Esophagus squamous epithelium (tissue), 5 donors: ENCODE measurements at places on chromosomes 12 and 14.

DNA sequence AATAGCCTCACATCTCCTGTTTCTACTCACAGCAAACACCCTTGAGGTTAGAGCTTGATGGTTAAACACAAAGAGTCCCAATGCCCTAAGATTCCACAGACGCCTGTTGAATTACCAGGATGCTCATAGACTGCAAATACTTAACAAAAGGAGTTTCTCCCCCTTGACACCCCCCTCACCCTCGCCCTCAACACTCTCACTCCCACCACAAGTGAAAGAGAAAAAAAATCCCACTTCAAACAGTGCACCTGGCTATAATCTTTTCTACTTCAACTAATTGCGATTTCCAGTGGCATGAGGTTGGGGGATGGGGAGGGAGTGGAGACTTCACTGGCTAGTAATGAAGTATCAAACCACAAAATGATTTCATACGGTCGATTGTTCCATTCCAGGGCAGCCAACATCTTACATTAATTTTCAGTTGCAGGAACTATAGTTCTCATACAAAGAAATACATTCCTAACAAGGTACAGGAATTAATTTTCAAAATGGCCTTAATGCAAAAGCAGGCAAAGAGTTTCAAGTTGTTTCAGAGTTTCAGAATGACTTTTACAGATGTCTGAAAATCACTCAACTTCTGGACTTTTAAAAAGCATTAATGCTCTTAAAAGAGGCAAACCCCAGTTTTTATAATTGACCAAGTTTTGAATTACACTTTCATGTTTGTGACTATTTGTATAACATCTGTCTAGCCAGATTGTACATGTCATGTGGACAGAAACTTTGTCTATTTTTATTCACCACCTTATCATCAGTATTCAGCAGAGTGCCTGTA, 390.7 kb downstream of the C12orf75 start:
- no peak for DNase-seq

- DNase-seq: no peak
Observed at GRCh38 chr12:126944684-126945083, 1322.3 kb upstream of the TMEM132C start.

- no peak for DNase-seq
Observed at GRCh38 chr12:73599268-73599667, 938.4 kb upstream of the ATXN7L3B start.

DNA sequence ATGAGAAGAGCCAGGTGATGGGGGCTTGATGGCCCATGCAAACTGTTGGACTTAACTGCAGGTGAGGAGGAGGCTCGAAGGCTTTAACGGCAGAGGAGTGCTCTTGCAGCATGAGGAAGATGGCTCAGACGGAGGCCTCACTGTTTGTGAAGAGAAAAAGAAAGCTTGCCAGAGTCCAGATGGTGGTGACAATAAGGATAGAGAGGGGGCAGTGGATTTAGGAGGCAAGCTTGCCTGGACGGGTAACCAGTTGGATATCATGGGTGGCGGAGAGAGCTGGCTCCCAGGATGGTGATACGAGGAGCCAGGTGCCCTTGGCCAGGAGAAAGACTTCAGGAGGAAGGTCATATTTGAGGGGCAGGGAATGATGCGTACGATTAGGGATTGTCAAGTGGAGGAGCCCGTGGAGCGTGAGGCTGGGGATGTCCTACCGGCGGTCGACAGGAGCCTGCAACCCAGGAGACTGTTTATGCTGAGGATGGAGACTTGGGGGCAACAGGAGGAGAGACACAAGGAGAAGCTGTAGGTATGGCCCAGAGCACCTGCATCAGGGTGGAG, 71.8 kb downstream of the CACNA1C start:
- DNase-seq: no peak

GRCh38 chr12:54701940-54702592, 53.9 kb upstream of the DCD start:
- DNase-seq: no peak
